ENCODE measurements at places on chromosomes 11 and 22.

GRCh38 chr22:46084943-46085827, 65.1 kb upstream of the PPARA start:
- peaks cover 93% of the 10 kb centered on the region for H3K4me1 ChIP-seq
- peaks cover 4% of the 10 kb centered on the region for H3K36me3 ChIP-seq
- peak overlapping the region; percentile 100 for H3K27ac ChIP-seq
- H3K4me3 ChIP-seq, result peak overlapping the region; percentile 37
- H3K27me3 ChIP-seq, result no peaks in the 10 kb centered on the region

- no peak overlapping the region for H3K4me3 ChIP-seq
- H3K27me3 ChIP-seq, result no peaks in the 10 kb centered on the region
- DNase-seq, result no peak
Observed at GRCh38 chr11:77506857-77507256, 33.0 kb upstream of the PAK1 start.

DNA sequence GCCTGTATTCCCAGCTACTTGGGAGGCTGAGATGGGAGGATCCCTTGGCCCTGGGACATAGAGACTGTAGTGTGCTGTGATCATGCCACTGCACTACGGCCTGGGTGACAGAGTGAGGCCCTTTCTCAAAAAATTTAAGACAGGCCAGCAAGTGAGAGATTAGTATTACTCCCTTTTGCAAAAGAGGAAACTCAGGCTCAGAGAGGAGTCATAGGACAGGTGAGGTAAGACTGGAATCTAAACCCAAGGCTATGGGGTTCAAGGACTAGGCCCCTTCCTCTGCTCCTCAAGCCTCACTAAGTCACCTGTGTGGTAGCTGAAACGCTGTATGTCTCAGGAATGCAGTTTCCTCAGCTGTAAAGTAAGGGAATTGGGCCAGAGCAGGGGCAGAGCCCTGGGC, 1.6 kb upstream of the P2RY2 start:
- peaks cover 39% of the 10 kb centered on the region for H3K4me1 ChIP-seq
- DNase-seq, result no peak
- no peak overlapping the region for H3K27ac ChIP-seq

- H3K36me3 ChIP-seq, result no peaks in the 10 kb centered on the region
- no peaks in the 10 kb centered on the region for H3K27me3 ChIP-seq
- H3K4me1 ChIP-seq, result peaks cover 5% of the 10 kb centered on the region
- H3K4me3 ChIP-seq, result no peak overlapping the region
Observed at GRCh38 chr22:38114484-38115398, 4.3 kb upstream of the BAIAP2L2 start.

DNA sequence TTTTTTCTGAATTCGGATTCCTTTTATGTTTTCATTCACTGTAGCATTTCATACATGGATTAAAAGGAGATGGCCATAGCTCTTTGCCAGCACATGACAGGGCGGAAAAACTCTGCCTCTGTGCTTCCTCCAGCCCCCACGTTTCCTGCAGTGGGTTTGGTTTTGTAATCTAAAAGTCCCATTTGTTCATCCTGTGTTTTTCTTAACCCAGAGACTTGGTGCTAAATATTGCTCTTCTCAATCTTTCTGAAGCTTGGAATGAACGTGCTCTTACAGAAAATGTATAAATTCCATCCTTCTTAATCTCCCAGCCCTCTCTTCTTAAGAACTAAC, 89.9 kb downstream of the PPP6R3 start:
- no peaks in the 10 kb centered on the region for H3K27me3 ChIP-seq
- DNase-seq, result no peak
- peak overlapping the region; percentile 20 for H3K27ac ChIP-seq

GRCh38 chr22:29138556-29139305, 65.9 kb downstream of the KREMEN1 start:
- H3K4me3 ChIP-seq, result no peak overlapping the region
- H3K4me1 ChIP-seq, result peaks cover 8% of the 10 kb centered on the region
- no peak overlapping the region for H3K27ac ChIP-seq
- peaks cover 45% of the 10 kb centered on the region for H3K36me3 ChIP-seq

- no peaks in the 10 kb centered on the region for H3K36me3 ChIP-seq
- no peaks in the 10 kb centered on the region for H3K27me3 ChIP-seq
- H3K4me3 ChIP-seq, result no peak overlapping the region
- H3K4me1 ChIP-seq, result no peaks in the 10 kb centered on the region
- no peak for DNase-seq
Observed at GRCh38 chr11:76935042-76935441, 74.3 kb downstream of the ACER3 start.

DNA sequence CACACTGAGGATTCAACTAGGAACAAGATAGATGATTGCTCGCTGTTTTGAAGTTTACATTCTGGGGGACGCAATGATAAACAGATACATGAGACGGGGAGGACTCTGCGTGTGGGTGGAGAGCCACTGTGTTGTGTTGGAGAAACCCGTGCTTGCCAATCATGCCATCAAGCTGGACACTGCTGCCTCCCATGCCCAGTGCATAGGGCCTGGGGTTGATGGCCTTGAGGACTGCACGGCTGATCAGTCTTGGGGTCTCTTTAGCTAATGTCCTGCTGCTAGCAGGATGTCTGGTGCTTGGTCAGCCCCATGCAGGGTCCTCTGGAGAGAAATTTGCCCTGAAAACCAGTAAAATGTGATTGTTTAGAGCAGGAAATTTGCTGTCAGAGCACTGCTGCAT, 221.2 kb upstream of the B3GAT1 start:
- no peaks in the 10 kb centered on the region for H3K27me3 ChIP-seq
- H3K4me1 ChIP-seq, result no peaks in the 10 kb centered on the region
- H3K36me3 ChIP-seq, result no peaks in the 10 kb centered on the region
- DNase-seq, result no peak

- H3K4me3 ChIP-seq, result no peak overlapping the region
- DNase-seq, result no peak
- H3K36me3 ChIP-seq, result no peaks in the 10 kb centered on the region
- H3K27me3 ChIP-seq, result no peaks in the 10 kb centered on the region
Observed at GRCh38 chr11:76825726-76826396, 34.9 kb upstream of the ACER3 start.

DNA sequence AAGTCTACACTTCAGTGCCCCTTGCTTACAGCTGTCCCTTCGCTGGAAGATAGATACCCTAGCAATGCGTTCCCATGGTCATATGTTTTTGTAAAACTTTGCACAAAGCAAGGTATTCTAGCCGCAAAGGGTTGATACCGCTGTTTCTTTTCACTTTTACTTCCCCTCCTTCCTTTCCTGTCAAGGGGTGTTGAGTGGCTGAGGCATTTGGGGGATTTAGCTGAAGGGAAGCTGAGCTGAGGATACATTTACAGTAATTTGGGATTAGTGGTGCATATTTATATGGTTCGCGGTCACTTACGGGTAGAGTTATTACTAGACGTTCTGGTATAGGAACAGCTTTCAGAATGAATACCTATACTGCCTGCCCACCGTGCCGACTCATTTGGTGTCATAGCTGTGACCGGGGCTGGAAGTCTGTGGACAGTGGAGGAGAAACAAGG, 86.9 kb upstream of the WNT11 start:
- no peaks in the 10 kb centered on the region for H3K27me3 ChIP-seq
- H3K4me1 ChIP-seq, result no peaks in the 10 kb centered on the region

DNA sequence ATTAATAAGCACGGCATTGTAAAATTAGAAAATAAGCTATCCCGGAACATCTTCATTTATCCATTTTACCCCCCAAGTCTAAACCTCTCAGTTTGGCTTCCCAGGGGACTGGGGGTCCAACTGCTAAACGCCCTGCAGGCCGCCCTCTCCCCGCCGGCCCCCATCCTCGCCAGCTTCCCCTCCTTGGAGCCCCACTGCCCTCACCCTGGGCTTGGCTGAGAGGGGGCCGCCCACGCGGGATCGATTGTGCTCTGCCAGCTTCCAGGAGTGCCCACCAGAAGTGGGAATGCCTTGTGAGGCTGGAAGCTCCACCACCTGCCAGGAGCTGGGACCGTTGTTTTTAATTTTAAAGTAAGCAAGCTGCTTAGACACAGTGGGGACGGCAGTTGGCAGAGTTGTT, 353.5 kb downstream of the TBC1D22A start:
- no peaks in the 10 kb centered on the region for H3K27me3 ChIP-seq
- no peaks in the 10 kb centered on the region for H3K4me1 ChIP-seq
- H3K27ac ChIP-seq, result no peak overlapping the region
- H3K4me3 ChIP-seq, result no peak overlapping the region
- no peak for DNase-seq

DNA sequence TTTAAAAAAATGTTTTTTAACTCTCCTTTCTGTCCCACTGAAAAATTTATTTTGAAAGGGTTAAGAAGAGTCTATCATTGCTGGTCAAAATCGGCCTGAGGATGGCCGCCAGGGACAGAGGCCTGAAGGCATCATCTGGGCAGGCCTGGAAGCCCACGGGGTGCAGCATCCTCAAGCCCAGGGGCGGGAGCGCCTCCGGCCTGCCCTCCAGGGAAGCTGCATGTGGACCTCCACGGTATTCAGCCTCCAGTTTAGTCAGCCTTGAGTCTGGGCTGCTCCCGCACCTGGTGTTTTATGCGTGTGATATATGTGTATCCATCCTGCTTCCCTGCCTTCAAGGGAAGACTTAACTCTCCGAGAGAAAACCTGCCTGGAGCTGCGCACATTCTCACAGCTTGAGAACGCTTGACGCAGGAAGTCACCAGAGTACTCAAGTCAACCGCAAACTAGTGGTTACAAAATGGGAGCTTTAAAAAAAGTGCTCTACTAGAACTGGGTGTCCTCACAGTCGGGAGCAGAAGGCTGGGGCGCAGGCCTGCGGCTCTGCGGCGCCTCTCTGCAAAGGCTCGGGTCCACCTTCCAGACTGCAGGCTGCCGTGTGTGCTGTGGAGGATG, 13.6 kb upstream of the BID start:
- H3K4me3 ChIP-seq, result no peak overlapping the region
- no peak overlapping the region for H3K27ac ChIP-seq
- no peak for DNase-seq
- no peaks in the 10 kb centered on the region for H3K27me3 ChIP-seq
- no peaks in the 10 kb centered on the region for H3K36me3 ChIP-seq

- H3K27me3 ChIP-seq, result no peaks in the 10 kb centered on the region
- H3K27ac ChIP-seq, result no peak overlapping the region
- H3K36me3 ChIP-seq, result no peaks in the 10 kb centered on the region
- H3K4me1 ChIP-seq, result no peaks in the 10 kb centered on the region
- no peak overlapping the region for H3K4me3 ChIP-seq
Observed at GRCh38 chr11:33747979-33748378, 11.8 kb upstream of the CD59 start.

DNA sequence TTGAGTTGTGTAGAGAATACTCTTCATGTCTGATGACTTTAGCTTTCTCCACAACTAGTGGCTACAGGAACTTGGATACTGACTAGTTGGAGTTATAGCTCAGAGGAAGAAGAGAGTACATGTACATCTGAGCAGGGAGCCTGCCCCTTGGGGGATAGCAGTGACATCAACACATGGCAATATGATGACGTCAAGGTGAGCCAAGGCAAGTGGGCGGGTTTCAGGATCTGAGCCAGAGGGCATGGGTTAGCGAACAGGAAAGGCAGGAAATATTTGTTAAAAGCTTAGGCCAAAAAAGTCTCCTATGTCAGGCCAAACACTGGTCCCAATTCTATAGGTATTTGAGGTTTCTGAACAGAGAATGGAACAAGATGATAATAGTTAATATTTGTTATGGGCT, 42.0 kb upstream of the HORMAD2 start:
- H3K27ac ChIP-seq, result no peak overlapping the region
- no peaks in the 10 kb centered on the region for H3K27me3 ChIP-seq
- H3K4me3 ChIP-seq, result no peak overlapping the region
- H3K36me3 ChIP-seq, result no peaks in the 10 kb centered on the region
- DNase-seq, result no peak

DNA sequence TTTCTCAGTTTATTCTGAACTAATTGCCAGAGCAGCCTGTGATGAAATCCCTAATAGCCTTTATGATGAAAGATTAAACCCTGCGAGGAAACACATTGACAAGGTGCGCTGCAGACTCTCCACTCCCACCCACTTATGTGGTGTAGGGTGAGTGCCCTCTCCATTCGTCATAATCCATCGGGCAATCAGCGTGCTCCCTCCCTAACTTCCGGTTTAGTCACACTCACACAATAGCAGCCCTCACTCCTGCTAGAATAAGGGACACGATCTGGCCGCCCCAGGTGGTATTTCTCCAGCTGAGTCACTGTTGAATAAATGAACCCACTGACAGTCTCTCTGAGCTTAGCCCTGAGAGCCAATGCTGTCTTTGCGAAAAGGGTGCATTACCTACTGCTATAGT, 188.3 kb downstream of the OPCML start:
- no peak overlapping the region for H3K4me3 ChIP-seq
- DNase-seq, result no peak
- no peaks in the 10 kb centered on the region for H3K4me1 ChIP-seq

GRCh38 chr11:106461839-106462545, 384.5 kb downstream of the AASDHPPT start:
- H3K36me3 ChIP-seq, result no peaks in the 10 kb centered on the region
- H3K4me3 ChIP-seq, result no peak overlapping the region
- no peak for DNase-seq
- H3K4me1 ChIP-seq, result peaks cover 21% of the 10 kb centered on the region

DNA sequence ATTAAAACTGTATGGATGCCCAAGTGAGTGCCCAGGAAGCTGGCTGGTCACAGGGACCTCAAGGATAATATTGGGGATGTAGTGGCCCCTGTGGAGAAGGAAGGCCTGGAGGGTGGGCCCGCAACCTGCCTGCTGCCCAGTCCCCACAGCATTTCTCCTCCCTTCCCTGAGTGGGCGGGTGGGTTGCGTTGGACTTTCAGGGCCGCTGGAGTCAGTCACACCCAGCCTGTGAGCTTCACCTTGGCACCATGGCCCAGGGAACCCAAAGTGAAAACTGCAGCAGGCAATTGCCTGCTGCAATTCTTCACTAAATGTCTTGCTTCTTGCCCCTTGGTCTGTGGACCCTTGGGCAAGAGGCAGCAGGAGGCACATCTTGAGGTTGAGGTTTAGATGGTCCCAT, 4.7 kb downstream of the GNAZ start:
- no peak for DNase-seq
- no peaks in the 10 kb centered on the region for H3K36me3 ChIP-seq
- no peak overlapping the region for H3K4me3 ChIP-seq
- peaks cover 15% of the 10 kb centered on the region for H3K4me1 ChIP-seq

- H3K36me3 ChIP-seq, result no peaks in the 10 kb centered on the region
- no peaks in the 10 kb centered on the region for H3K27me3 ChIP-seq
- peak overlapping the region; percentile 87 for H3K27ac ChIP-seq
- DNase-seq, result no peak
- peaks cover 92% of the 10 kb centered on the region for H3K4me1 ChIP-seq
Observed at GRCh38 chr11:45158210-45158731, 11.8 kb downstream of the PRDM11 start.

DNA sequence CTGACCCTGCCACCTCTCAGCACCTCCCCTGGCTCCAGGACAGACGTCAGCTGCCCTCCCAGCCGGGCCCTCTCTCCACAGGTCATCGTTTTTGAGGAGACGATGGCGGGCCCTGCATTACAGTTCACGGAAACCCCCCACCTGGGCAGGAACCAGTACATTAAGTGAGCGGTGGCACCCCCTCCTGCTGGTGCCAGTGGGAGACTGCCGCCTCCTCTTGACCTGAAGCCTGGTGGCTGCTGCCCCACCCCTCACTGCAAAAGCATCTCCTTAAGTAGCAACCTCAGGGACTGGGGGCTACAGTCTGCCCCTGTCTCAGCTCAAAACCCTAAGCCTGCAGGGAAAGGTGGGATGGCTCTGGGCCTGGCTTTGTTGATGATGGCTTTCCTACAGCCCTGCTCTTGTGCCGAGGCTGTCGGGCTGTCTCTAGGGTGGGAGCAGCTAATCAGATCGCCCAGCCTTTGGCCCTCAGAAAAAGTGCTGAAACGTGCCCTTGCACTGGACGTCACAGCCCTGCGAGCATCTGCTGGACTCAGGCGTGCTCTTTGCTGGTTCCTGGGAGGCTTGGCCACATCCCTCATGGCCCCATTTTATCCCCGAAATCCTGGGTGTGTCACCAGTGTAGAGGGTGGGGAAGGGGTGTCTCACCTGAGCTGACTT, 37.0 kb downstream of the B3GAT1 start:
- H3K36me3 ChIP-seq, result no peaks in the 10 kb centered on the region
- H3K4me1 ChIP-seq, result no peaks in the 10 kb centered on the region
- H3K27me3 ChIP-seq, result no peaks in the 10 kb centered on the region
- no peak overlapping the region for H3K4me3 ChIP-seq
- no peak for DNase-seq
- H3K27ac ChIP-seq, result no peak overlapping the region
